ENCODE measurements at places on chromosomes 3 and 15.

DNA sequence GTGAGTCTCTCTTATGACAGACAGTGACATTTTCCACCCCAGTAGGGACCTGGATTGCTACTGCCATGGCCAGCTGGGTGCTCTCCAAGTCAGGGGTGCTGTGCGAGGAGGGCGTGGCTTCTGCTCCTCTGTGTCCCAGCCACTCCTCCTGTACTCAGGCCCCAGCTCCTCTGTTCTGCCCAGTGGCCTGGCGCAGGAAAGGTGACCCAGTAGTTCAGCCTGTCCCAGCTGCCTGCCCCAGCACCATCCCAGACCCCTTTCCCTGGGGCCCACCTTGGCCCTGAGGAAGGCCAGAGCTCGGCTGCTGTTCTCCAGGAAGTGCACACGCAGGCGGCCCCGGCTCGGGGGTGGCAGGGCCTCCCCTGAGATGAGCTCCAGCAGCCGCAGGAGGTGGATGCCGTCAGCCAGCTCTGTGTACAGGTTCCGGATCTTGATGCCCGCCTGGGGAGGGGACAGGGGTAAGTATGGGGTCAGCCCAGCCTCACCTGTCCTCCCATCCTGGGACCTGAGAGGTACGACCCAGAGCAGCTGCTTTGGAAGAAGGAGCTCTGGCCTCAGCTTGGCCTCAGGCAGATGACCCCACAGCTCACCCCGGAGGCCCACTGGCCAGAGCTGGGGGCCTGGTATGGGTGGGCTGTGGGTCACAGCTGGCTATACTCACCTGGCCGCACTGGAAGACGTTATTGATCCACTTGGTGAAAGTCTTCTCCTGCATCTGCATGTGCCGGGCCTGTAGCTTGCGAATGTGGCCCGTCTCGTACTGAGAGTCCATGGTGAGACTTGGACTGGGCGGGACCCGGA lies 1.0 kb downstream of the SPTBN5 start:
- DNase-seq = peak; percentile 26

GRCh38 chr3:39050029-39050428 lies 1.7 kb downstream of the SCN11A start:
- no peak for DNase-seq

DNA sequence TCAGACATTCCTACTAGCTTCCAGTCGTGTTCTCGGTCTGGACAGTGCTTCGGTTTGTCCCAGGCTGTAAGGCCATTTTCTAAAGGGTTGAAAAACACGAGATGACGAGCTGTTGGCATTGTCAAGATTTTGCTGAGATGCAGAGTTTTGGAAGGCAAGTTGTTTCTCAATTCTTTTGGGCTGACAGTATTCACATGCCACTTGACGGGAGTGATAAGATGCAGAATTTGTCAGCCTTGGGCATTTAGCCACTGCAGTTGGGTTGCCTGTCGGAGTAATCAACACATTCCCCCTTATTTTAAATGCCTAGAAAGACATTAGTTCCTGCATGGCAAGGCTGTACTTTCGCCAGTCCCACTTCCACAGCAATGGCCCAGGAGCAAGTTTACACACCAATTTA lies 245.2 kb downstream of the NR1D2 start:
- no peak for DNase-seq

DNA sequence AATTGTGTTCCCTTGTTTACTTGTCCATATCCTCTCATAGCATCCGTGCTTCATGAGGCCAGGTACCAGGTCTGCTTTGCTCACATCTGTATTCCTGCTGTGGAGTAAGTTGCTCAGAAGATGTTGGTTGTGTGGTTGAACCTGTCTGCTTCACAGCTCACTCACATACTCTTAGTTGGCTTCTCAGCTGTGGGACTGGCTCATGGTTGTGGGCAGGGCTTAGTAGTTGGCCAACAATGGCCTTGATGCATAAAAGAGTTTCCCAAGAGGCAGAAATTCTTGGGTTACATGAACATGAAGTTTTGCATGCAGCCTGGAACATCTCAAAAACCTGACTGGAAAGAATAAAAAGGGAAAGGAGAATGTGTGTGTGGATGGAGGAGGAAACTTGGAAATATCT lies 17.0 kb downstream of the CELF6 start:
- DNase-seq = no peak

- no peak for DNase-seq
Measured at GRCh38 chr3:52722491-52722890, 16.6 kb downstream of the SPCS1 start.

DNA sequence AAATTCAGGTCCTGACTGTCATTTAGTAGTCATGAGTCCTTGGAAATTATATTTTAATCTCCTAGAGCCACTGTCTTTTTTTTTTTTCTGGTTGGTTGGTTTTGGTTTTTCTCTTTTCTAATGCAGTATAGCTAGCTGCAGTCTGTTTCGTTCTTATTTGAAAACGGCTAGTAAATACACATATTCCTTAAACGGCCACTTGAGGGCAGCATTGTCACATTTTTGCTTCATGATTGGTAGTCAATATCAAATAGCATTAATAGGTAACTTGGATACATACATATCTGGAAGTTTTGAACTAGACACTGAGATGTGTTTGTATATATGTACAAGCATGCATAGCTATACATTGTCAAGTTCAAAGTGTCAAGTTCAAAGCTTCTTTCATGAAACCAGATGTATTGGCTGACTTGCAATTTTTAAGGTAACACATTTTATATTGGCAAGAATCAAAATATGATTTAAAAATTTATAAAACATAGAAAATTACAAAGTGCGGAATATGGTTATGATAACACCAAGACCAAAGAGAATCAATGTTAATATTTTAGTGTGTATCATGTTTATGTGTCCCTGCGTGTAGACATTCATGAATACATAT lies 22.5 kb downstream of the GABRA5 start:
- DNase-seq = peak; percentile 83

DNA sequence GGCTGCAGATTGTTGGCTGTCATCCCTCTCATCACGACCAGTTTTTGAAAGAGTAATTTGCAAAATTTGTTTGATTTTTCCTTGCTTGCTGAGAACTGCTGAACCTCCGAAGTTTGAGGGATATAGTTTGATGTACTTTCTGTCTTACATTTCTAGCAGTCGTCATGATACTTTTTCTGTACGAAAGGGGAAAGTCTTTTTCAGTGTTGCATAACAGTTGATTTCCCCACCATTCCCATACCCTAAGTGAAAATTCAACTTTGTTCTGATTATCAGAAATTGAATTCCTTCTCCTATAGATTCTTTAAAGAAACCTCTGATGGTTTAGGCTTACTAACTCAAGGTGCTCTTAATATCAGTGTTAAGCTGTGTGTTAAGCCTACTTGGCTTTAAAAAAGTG lies 1.6 kb downstream of the PDE8A start:
- DNase-seq = no peak

DNA sequence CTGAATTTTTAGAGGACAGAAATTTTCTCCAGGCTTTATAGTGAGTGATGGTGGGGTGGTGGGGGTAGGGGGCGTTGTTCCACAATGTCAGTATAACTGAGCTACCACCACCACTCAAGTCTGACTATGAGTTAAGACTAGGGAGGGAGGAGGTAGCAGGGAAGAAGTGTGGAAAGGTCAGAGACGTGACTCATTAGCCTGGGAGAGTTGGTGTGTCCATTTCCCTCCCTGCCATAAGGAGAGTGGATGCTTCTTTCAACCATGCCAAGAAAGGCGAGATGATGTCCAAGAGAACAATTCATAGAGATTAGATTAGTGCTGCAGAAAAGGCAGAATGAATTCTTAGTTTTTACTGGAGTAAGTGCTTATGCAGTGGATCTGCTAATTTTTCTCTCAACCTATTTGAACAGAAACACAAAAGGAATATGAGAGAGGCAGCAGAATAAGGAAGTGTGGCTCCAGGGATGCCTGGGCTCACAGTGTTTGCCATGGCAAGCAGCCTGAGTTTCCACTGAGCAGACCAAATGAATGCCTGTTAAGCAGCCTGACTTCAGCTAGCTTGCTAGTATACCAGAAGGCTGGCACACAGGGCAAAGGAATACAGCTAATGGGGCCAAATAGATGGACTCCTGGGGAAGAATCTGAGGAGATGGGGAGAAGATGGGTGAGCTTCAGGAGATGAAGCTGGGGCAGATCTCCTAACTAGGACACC lies 708.9 kb downstream of the NTRK3 start:
- DNase-seq = no peak

- DNase-seq = no peak
Measured at GRCh38 chr3:117537949-117538348, 828.4 kb downstream of the TUSC7 start.
